ENCODE measurements at places on chromosomes 12 and 14. TPM values are rescaled to one million over a fixed set of nuclear protein-coding genes. Genes with fewer than 3 reads are reported as not detected.
A peak's percentile ranks its signal among the peaks of the same experiment; 100 is the strongest.

Gene MIP
- not detected for total RNA-seq

Gene ZDHHC22
- total RNA-seq = not detected

Gene EIF2B1
- total RNA-seq = 58.9 TPM

Gene RND1
- not detected for total RNA-seq

Gene LRRC23
- 7.0 TPM for total RNA-seq

Gene MYO1H
- total RNA-seq = not detected

Gene RPGRIP1
- total RNA-seq = not detected

Gene SERPINA9
- total RNA-seq = not detected

GRCh38 chr14:25102788-25103187 lies 52.8 kb upstream of the STXBP6 start:
- no peak overlapping the region for H3K27ac ChIP-seq
- H3K36me3 ChIP-seq = no peaks in the 10 kb centered on the region
- no peak overlapping the region for H3K4me3 ChIP-seq
- no peaks in the 10 kb centered on the region for H3K4me1 ChIP-seq
- no peaks in the 10 kb centered on the region for H3K27me3 ChIP-seq

- no peaks in the 10 kb centered on the region for H3K36me3 ChIP-seq
- H3K27me3 ChIP-seq = no peaks in the 10 kb centered on the region
- peaks cover 6% of the 10 kb centered on the region for H3K4me1 ChIP-seq
- H3K4me3 ChIP-seq = no peak overlapping the region
- DNase-seq = no peak
Measured at GRCh38 chr12:69501154-69501895, 31.1 kb downstream of the FRS2 start.

DNA sequence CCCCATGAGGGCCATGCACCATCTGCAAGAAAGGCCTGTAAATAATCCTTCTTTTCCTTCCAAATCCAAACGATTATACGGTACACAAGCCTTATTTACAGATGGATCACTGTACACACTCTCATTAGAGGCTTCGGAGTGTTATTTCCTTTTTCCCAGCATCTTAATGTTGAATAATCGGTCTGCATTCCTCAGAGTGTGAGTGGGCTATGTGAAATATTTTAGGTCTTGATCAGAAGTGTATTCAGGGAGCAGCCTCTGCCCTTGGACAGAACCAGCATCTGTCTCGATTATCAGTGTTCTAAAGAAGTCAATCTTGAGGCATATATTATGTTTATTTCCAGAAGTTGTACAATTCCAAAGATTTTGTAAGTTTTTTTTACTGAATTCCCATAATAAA lies 340.6 kb downstream of the SEC23A start:
- no peaks in the 10 kb centered on the region for H3K4me1 ChIP-seq
- H3K27me3 ChIP-seq = no peaks in the 10 kb centered on the region
- no peak overlapping the region for H3K4me3 ChIP-seq
- H3K36me3 ChIP-seq = no peaks in the 10 kb centered on the region

DNA sequence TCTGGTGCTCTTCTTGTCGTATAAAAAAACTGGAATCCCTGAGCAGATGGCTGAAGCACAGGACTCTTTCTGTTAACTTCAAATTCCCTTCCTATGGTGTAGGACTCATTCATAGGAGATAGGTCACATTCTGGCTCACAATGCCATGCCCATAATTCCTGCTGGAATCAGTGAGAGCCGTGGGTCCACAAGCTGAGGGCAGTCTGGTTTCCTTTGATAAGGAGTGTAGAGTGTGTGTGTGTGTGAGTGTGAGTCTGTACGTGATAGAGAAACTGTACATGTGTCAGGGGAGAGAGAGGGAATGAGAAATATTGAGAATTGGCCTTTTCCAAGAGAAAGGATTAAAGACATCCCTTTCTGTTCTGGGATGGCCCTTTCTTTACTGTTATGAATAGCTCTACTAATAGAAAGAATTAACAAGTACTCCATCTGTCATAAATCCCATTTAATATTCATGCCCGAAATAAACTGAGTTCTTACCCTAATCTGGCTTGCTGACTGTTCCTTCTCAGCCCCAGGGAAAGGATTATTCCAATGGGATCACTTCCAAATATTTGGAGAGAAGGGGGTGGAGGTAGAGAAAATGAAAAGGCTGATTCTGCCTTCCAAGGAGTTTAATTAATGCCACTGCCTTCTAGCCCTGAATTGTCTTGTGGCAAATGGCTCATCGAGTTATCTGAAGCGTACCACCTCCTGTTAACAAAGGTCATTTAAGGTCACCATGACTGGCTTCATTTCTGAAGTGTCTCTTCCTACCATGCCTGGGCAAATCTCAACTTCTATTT lies 79.0 kb downstream of the TMX1 start:
- no peak overlapping the region for H3K4me3 ChIP-seq
- H3K27ac ChIP-seq = no peak overlapping the region
- H3K27me3 ChIP-seq = no peaks in the 10 kb centered on the region
- peaks cover 22% of the 10 kb centered on the region for H3K4me1 ChIP-seq

GRCh38 chr12:70721216-70721615 lies 84.0 kb upstream of the PTPRB start:
- no peak overlapping the region for H3K4me3 ChIP-seq
- H3K4me1 ChIP-seq = peaks cover 4% of the 10 kb centered on the region
- no peak for DNase-seq
- no peaks in the 10 kb centered on the region for H3K27me3 ChIP-seq

DNA sequence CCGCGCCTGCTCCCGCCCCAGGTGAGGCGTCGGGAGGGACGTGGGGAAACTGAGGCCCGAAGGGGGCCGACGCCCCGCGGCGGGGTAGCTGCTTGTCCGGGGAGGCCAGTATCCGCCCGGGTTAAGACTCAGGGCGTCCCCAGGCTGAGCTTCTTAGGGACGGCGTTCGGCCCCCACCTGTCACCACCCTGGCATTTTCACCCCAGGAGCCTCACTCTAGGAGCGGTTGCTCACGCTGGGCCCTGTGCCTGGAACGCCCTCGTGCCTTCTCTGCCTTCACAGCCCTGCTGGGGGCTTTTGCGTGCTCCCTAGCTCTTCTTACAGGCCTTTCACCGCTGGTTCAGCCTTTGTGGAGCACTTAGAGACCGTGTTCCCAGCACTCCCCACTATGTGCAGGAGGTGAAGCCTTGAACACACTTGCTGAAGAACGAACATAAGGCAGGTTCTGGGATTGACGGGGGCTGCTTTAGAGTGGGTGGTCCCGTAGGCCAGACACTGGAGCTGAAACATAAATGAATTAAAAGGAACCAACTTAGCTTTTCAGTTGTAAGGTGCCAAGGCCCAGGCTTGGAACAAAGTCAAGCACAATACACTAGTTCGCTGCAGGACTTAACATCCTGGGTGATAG lies 601 bp downstream of the ZNF839 start:
- peaks cover 50% of the 10 kb centered on the region for H3K4me1 ChIP-seq
- DNase-seq = peak; percentile 59
- no peaks in the 10 kb centered on the region for H3K36me3 ChIP-seq
- H3K27me3 ChIP-seq = no peaks in the 10 kb centered on the region
- H3K4me3 ChIP-seq = no peak overlapping the region

- no peak overlapping the region for H3K27ac ChIP-seq
- no peaks in the 10 kb centered on the region for H3K36me3 ChIP-seq
- H3K27me3 ChIP-seq = no peaks in the 10 kb centered on the region
- peaks cover 24% of the 10 kb centered on the region for H3K4me1 ChIP-seq
Measured at GRCh38 chr12:75702477-75703093, 191.2 kb upstream of the KRR1 start.

- H3K27ac ChIP-seq = no peak overlapping the region
- DNase-seq = no peak
- no peak overlapping the region for H3K4me3 ChIP-seq
Measured at GRCh38 chr12:69575346-69575745, 9.9 kb upstream of the CCT2 start.

GRCh38 chr14:75443203-75443969 lies 15.6 kb downstream of the JDP2 start:
- H3K27me3 ChIP-seq = no peaks in the 10 kb centered on the region
- DNase-seq = no peak
- no peak overlapping the region for H3K27ac ChIP-seq
- H3K4me3 ChIP-seq = no peak overlapping the region
- no peaks in the 10 kb centered on the region for H3K36me3 ChIP-seq

DNA sequence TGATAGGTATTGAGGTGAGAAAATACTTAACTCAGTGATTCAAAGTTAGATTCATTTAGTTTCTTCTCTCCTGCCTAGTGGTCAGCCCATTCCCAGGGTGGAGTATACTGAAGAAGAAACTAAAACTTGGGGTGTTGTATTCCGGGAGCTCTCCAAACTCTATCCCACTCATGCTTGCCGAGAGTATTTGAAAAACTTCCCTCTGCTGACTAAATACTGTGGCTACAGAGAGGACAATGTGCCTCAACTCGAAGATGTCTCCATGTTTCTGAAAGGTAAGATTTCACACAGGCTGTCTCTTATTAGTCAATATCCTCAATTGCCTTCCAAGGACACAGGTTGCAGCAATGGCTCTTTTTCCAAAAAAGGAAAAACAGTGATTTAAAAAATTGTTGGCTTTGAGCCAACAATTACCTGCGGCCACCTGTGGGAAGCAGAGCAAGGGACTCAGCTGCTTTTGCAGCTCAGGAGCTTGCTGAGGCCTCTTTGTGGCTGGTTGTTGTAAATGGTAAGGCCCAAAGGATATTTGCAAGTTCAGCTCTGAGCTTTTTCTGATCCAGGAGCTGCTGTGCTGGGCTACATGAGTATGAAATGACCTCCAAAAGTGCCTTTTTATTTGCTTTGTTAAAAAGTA lies 33.9 kb downstream of the TPH2 start:
- no peaks in the 10 kb centered on the region for H3K27me3 ChIP-seq
- no peak overlapping the region for H3K27ac ChIP-seq
- H3K4me1 ChIP-seq = no peaks in the 10 kb centered on the region
- no peaks in the 10 kb centered on the region for H3K36me3 ChIP-seq
- H3K4me3 ChIP-seq = no peak overlapping the region
- peak; percentile 23 for DNase-seq

GRCh38 chr12:85130646-85131045 lies 94.5 kb downstream of the LRRIQ1 start:
- H3K4me3 ChIP-seq = no peak overlapping the region
- H3K36me3 ChIP-seq = no peaks in the 10 kb centered on the region
- no peaks in the 10 kb centered on the region for H3K4me1 ChIP-seq
- H3K27ac ChIP-seq = no peak overlapping the region

GRCh38 chr12:66047411-66048021 lies 83.0 kb downstream of the LLPH start:
- no peak overlapping the region for H3K4me3 ChIP-seq
- no peaks in the 10 kb centered on the region for H3K36me3 ChIP-seq
- H3K4me1 ChIP-seq = no peaks in the 10 kb centered on the region
- no peaks in the 10 kb centered on the region for H3K27me3 ChIP-seq

DNA sequence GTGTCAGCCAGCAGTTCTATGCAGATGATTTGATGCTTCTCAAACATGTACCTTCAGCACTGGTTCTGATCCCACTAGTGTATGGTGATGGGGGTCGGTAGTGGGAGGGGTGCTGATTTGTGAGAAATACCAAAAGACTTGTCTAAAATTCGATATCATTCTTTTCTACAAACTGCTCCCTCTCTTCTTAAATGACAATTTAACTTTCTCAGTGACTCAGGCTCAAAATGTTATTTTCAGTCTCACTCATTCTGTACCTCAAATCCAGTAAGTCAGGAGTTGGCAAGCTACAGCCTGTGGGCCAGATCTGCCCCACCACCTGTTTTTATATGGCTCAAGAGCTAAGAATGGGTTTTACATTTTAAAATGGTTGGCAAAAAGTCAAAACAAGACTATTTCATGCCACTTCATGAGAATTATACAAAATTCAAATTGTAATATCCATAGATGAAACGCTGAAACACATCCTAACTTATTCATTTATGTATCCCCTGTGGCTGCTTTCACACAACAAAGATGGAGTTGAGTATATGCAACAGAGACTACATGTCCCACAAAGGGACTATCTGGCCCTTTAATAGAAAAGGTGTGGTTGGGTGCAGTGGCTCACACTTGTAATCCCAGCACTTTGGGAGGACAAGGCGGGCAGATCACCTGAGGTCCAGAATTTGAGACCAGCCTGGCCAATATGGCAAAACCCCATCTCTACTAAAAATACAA lies 6.6 kb upstream of the NOP2 start:
- H3K36me3 ChIP-seq = peaks cover 59% of the 10 kb centered on the region
- H3K4me3 ChIP-seq = no peak overlapping the region
- peaks cover 3% of the 10 kb centered on the region for H3K4me1 ChIP-seq
- H3K27me3 ChIP-seq = no peaks in the 10 kb centered on the region
- DNase-seq = no peak

- no peaks in the 10 kb centered on the region for H3K27me3 ChIP-seq
- no peak for DNase-seq
- H3K4me3 ChIP-seq = peak overlapping the region; percentile 64
- peak overlapping the region; percentile 89 for H3K27ac ChIP-seq
Measured at GRCh38 chr12:56152756-56153677, 630 bp downstream of the MYL6B start.

DNA sequence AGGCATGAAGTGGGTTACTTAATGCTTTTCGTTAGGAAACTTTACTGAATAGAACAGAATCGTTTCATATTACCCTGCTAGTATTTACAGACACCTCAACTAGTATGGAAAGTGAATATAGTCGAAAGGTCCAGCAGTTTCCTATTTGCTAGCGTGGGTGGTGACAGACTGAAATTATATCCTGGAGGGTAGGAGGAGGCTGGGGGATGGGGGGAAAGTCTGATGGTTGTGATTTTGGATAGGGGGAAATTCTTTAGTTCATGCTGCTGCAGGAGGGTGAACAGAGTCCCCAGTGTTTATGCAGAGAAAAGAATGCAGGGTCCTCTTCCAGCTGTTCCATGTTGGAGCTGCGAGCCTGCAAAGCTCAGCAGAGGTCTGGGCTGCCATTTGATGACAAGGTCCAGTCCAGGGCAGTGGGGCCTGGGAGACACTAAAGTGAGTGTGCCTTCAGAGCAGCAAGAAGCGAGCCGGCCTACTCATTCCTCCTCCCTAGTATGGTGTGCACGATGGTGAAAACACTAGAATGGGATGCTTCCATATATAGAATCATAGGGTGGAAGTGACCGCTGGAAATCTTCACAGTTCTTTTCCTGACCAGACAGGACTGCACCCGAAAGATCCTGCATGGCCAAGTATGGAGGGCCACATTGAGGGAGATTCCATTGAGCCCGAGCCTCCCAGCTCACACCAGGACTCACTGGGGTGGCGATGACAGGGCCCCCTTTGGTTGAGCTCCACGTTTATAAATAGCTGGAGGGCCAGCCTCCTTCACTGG lies 2.1 kb downstream of the SAMD4A start:
- peaks cover 19% of the 10 kb centered on the region for H3K4me1 ChIP-seq
- DNase-seq = no peak
- no peak overlapping the region for H3K4me3 ChIP-seq
- no peaks in the 10 kb centered on the region for H3K27me3 ChIP-seq

DNA sequence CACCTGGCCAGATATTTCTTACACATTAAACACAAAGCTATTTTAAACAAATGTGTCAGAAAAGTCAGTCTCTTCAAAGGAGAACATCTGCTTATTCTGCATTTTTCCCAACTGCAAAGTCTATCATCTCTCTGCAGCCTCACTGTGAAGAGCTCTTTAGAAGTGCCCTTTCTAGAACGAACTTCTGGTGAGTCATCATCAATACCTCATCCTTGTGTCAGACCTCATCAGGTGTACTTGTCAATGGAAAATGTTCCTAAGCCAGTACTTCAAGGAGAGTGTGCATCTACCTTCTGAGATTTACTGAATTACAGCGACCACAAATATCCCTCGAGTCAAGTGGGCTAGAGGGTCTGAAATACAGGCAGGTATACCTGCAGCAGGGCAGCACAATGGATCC lies 457.3 kb downstream of the LRIG3 start:
- H3K4me1 ChIP-seq = no peaks in the 10 kb centered on the region
- no peak for DNase-seq
- H3K27ac ChIP-seq = no peak overlapping the region
- H3K4me3 ChIP-seq = no peak overlapping the region

- H3K4me3 ChIP-seq = no peak overlapping the region
- H3K36me3 ChIP-seq = no peaks in the 10 kb centered on the region
- H3K27ac ChIP-seq = no peak overlapping the region
- H3K4me1 ChIP-seq = peaks cover 13% of the 10 kb centered on the region
- peak; percentile 13 for DNase-seq
Measured at GRCh38 chr12:54549774-54550451, 512 bp downstream of the PDE1B start.
